MCF 10A (cell line): ENCODE measurements at places on chromosomes 16 and 17.

DNA sequence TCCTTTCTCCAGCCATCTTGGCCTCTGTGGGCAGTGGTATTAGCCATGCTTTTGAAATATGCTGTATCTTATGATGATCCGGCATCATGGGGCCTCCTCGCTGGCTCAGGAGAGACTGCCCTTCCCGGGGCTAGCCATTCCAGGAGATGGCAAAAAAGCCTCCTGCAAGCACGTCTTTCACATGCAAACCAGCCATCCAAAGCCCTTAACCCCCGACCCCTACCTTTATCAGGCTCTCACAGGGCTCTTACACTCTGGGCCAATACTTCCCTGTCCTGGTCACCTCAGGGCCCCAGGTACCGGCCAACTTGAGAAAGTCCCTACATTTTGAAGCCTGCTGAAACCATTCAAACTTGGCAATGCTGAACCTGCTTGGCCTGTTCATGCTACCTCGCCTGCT lies 36.4 kb downstream of the MYH13 start:
- DNase-seq, result no peak

- DNase-seq, result no peak
These were observed 17.7 kb upstream of the GJD3 start for GRCh38 chr17:40382251-40382650.

DNA sequence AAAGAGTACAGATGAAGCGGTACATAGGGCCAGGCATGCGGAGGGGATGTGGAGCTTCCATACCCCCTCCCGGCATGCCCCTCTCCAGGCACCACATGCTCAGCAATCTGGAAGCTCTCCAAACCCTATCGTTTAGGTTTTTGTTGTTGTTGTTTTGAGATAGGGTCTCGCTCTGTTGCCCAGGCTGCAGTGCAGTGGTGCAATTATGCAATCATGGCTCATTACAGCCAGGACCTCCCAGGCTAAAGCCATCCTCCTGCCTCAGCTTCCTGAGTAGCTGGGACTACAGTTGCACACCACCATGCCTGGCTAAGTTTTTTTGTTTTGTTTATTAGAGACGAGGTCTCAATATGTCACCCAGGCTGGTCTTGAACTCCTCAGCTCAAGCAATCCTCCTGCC lies 50.8 kb downstream of the WWOX start:
- DNase-seq, result no peak

- peak; percentile 77 for DNase-seq
These were observed 84.0 kb upstream of the DNAH17 start for GRCh38 chr17:78661093-78661770.

DNA sequence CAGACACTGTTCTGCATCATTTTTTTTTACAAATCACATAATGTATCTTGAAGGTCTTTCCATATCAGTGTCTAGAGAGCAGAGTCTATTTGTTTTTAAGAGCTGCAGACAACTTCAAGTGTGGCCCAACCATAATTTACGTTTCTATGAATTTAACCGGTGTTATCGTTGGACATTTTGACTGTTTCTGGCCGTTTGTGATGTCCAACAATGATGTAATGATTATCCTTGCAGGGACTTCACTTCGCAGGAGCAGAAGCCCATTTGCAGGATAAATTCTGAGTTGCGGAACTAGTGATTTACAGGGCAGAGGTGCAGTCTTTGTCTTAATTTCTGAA lies 26.9 kb upstream of the HLF start:
- no peak for DNase-seq

DNA sequence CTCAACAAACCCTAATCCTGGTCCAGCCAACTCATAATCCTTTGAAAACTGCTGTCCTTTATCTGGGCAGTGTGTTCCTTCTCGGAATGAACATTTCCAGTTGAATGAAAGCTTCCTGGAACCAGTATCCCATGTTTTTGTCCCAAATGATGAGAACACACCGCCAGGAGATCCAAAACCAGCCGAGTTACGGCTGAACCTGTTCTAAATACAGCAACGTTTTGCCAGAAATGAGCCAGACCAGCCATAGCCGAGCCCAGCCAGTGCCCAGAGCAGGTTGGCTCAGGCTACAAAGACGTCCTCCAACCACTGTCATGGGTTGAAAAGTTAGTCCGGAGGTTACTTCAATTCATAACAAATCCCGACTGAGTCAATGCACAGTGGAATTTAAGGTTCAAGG lies 67.6 kb upstream of the FOXF1 start:
- no peak for DNase-seq

GRCh38 chr17:48603959-48604769 lies 622 bp downstream of the HOXB6 start:
- no peak for DNase-seq
